ENCODE measurements at places on chromosomes 16 and 17. TPM values are rescaled to one million over a fixed set of nuclear protein-coding genes. Genes with fewer than 3 reads are reported as not detected.

- DNase-seq: no peak
Measured at GRCh38 chr17:49978501-49978900, 9.5 kb downstream of the DLX4 start.

DNA sequence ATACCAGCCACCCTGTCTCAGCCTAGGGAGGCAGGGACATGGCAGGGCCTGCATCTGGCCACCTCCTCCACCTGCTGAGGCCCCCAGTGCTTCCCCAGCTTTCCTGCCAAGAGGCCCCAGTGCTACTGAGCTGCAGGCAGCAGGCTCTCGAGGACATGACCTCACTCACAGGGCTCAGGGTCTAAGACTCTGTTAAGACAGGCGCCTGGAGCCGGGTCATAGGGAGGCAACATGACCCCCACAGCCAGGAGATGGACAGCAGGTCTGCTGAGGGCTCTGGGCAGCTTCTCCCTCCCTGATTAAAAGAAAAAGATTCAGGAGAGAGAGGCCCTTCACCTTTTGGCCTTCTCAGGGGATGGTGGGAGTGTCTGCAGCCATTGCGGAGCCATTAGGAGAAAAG lies 23.2 kb upstream of the FASN start:
- DNase-seq: no peak

GRCh38 chr16:89341279-89341678 lies 123.8 kb downstream of the ZNF778 start:
- no peak for DNase-seq

Gene YBX2
- total RNA-seq: 0.26 TPM

DNA sequence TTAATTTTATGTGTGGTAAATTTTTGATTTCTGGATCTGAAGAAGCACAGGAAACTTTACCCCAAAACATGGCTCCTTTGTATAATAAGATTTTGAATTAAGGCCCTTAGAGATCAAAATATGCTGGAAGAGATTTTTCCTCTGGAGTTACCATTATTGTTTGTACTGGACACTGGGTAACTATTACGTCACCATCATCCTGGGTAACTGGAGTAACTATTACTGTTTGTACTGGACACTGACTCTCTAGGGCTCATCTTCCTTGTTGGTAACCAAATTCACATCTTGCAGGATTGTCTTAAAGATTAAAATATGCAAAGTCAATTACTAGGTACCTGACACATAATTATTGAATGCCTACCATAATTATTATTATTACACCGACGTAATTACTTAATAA lies 593.8 kb upstream of the GOT2 start:
- DNase-seq: no peak

Gene KRTAP9-4
- total RNA-seq: not detected

DNA sequence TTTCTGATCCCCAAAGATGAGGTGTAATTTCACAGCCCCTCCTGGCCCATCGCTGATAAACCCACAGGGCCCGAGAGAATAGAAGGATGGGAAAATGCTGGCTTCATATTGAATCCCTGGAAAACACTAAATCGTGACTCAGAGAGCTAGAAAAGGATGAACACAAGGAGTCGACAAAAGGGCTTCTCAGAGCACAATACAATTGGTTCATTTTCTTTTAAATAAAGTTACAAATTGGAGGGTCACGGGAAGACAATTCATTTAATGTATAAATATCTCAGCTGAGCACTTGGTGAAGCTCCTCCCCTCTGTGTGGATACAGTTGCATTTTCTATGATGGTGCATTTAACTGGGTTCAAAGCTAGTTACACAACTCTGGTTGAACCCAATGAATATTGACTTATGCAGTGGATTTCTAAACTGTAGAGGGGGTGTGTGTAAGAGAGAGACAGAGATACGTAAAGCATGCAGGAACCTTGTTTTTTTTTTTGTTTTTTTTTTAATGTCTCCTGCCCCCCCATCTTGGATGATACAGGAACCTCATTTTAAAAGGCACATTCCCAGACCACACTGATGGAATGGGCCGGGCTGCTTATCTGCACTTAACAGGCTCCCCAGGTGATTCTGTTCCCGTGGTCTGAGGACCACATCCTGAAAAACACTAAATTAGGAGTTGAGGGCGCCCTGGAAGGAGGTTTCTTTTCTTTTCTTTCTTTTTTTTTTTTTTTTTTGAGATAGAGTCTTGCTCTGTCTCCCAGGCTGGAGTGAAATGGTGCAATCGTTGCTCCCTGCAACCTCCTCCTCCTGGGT lies 14.1 kb downstream of the TTYH2 start:
- no peak for DNase-seq

DNA sequence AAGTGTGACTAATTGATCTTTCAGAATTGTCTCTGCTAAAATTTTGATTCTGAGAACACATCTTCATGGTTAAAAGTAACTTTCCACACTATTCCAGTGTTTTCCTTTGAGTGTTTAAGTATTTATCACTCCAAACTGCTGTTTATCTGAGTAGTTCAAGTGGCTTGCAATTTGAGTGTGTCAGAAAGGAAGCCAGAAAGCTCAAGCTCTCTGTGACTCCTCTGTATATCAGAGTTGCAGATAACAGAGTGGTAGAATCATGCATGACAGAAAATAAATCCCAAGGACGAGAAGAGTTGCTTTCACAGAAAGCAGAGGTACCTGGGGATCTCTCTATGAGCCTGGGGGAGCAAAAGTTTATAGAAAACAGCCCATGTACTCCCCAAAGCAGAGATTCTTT lies 130.0 kb downstream of the CYB561 start:
- no peak for DNase-seq

Gene KRTAP4-4
- total RNA-seq: not detected

Gene KRT20
- not detected for total RNA-seq

DNA sequence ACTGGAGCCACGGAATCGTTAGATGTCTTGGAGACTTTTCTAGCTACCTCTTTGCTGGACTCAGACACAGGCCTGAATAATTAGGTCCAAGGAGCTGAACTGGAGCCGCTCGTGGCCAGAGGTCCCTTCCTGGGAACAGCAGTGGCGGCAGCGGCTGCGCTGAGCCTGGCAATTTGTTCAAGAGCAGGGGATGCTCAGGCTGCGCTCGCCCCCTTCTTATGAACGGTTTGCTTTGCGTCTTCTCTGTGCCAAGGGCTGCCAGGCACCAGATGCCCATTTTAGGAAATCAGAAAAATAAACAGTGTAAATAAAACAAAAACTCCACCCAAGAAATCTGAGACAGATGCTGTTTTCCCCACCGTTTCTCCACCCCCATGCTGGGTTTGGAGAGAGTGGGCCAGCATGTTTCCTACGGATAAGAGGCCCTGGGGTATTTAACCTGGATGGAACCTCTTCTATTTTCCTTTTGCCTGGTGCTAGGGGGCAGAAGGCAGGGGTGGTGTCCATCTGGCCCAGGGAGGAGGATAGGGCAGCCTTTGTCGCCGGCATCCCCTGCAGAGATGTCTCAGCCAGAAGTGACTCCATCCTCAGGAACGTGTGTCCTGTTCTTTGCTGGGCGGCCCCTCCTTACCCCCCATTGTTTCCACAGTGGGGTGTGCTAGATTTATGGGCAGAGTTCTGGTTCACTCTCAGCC lies 163.4 kb downstream of the SEC14L1 start:
- no peak for DNase-seq

GRCh38 chr17:72381597-72382397 lies 261.0 kb downstream of the SOX9 start:
- no peak for DNase-seq

DNA sequence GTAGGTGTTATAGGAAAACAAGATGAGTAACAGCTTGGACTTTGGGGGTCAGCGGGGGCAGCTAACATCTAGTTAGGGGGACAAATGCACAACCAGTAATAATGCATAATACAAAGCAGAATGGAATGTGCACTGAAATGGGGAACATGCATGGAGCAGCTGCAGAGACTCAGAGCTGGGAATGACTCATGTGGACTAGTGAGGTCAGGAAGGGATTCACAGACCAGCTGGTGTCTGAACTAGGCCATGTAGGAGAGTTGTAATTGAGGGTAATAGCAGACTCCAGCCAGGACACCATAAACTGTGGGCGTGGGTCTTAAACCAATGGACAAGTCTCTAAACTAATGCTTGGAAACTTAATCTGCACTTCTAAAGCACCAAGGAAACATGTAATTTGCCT lies 176.8 kb upstream of the ASIC2 start:
- DNase-seq: no peak

Gene CENPV
- total RNA-seq: 56.4 TPM

- DNase-seq: no peak
Measured at GRCh38 chr17:17351356-17351891, 48.3 kb downstream of the NT5M start.

Gene CTRB1
- total RNA-seq: not detected

DNA sequence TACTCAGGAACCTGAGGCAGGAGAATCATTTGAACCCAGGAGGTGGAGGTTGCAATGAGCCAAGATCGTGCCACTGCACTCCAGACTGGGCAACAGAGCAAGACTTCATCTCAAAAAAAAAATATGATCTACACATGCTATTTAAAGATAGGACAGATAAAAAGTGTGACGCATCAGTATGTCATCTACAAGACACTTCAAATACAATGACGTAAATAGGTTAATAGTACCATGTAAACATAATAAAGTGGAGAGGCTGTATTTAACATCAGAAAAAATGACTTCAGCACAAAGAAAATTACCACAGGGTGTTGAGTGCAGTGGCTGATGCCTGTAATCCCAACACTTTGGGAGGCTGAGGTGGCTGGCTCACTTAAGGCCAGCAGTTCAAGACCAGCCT lies 20.2 kb downstream of the ZNF778 start:
- no peak for DNase-seq

- DNase-seq: no peak
Measured at GRCh38 chr16:88464447-88465318, 11.6 kb downstream of the ZFPM1 start.

Data from CD8-positive, alpha-beta memory T cell (primary cell).